Panc1 (cell line): ENCODE measurements at places on chromosomes 2 and 18.

DNA sequence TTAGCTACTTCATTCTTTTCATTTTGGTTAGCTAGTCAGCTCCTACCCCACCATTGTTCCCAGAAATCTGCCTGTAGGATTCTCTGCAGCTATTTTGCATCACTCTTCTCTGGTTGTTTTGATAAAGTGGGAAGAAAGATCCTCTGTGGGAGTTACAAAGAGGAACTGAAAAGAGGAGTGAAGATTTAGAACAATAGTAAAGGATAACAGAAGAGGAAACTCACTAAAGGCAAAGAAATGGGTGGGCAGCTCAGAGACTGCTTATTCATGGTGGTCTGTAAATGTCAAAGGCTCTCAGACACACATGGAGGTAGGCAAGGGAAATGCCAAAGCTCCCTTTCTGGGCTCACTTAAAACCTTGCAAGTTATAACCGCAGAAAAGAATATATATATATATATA, 17.2 kb upstream of the CD207 start:
- peaks cover 4% of the 10 kb centered on the region; the same call in 1 of the 2 replicates for H3K27me3 ChIP-seq
- no peak for DNase-seq
- H3K4me3 ChIP-seq: no peak overlapping the region
- H3K4me1 ChIP-seq: no peaks in the 10 kb centered on the region

DNA sequence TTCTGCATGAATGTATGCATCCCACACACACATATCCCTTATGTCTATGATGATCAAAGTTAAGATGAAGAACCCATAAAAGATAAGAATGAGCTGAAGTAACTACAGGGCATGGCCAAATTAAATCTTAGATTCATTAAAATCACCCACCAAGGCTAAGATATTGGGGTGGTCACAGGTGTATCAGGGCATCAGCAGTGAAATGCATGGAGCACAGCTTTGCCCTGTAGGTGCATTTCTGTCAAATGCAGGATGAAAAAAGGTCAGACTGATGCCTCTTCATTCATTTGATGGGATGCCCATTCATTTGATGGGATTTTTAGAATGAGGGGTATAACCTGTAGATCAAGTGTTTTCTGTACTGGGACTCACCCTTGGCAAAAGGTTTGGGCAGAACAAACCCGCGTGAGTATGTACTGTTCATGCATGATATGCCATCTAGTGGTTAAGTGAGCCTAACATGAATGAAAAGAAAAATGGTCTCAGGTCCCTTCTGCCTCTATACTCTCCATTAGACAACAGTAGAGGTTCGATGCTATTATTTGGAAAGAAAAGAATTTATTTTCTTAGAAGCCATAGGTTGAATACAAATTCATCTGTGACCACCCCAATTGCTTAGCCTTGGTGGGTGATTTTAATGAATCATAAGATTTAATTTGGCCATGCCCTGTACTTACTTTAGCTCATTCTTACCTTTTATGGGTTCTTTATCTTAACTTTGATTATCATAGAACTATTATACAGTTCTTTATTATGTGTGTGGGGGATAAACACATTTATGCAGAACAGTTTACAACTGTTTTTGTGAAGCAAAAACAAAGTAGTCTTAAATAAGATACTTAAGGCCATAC, 43.2 kb upstream of the NOSTRIN start:
- DNase-seq: no peak
- no peaks in the 10 kb centered on the region for H3K36me3 ChIP-seq
- H3K27me3 ChIP-seq: no peaks in the 10 kb centered on the region
- H3K27ac ChIP-seq: no peak overlapping the region

DNA sequence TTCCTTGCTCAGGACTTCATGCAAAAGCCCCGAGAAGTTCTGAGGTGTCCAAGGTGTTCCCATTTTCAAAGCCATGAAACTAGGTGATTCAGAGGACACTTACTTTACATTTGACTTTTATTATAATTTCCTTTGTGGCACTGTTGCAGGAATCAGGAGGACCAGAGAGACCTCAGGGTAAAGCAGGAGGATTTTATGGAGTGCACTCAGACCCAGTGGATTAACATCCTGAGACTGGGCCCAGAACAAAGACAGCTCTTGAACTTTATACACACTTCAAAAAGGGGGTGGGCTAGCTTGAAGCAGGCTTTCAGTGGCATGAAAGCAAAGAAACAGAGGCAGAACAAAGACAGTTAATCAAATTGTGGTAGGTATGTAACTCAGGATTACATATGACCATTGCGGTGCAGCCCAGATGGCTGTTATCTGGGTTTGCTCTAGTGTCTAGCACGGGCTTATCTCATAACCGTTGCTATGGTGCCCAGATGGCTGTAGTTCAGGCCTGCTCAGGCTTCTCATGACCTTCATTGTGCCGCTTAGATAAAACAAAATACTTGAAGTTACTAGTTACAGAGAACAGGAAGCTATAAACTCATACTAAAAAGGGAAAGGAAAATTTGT, 39.4 kb downstream of the TMEM182 start:
- no peak overlapping the region for H3K27ac ChIP-seq
- DNase-seq: no peak
- no peaks in the 10 kb centered on the region for H3K27me3 ChIP-seq
- no peaks in the 10 kb centered on the region for H3K36me3 ChIP-seq
- no peaks in the 10 kb centered on the region for H3K4me1 ChIP-seq
- H3K4me3 ChIP-seq: no peak overlapping the region

GRCh38 chr2:70069049-70069448, 18.2 kb upstream of the PCBP1 start:
- no peak overlapping the region for H3K27ac ChIP-seq
- peaks cover 6% of the 10 kb centered on the region for H3K36me3 ChIP-seq
- H3K4me1 ChIP-seq: 0 out of 2 replicates have a peak, but pooled peaks cover 4% of the 10 kb centered on the region
- no peaks in the 10 kb centered on the region for H3K27me3 ChIP-seq
- no peak overlapping the region for H3K4me3 ChIP-seq

DNA sequence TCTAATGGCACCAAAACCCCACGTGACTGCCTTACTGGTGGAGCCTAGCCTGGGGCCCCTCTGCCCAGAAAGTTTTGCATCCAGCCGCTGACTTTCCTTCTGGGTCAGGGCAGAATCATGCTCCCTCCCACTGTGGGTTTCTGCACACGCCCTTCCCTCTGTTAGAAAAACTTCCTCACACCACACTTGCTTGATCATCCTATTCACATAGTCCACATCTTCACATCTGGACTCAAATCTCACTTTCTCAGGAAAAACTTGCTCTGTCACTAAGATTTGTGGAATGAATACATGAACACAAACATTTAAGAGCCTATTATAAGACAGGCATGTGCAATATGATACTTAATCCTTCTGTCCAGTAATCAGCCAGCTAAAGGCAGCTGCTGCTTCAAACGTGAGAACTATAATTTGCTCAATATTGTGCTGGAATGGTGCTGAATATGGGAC, 274.7 kb downstream of the RND3 start:
- H3K36me3 ChIP-seq: no peaks in the 10 kb centered on the region
- no peak overlapping the region for H3K4me3 ChIP-seq
- no peaks in the 10 kb centered on the region for H3K27me3 ChIP-seq
- no peak overlapping the region for H3K27ac ChIP-seq
- no peaks in the 10 kb centered on the region; the same call in 1 of the 2 replicates for H3K4me1 ChIP-seq

DNA sequence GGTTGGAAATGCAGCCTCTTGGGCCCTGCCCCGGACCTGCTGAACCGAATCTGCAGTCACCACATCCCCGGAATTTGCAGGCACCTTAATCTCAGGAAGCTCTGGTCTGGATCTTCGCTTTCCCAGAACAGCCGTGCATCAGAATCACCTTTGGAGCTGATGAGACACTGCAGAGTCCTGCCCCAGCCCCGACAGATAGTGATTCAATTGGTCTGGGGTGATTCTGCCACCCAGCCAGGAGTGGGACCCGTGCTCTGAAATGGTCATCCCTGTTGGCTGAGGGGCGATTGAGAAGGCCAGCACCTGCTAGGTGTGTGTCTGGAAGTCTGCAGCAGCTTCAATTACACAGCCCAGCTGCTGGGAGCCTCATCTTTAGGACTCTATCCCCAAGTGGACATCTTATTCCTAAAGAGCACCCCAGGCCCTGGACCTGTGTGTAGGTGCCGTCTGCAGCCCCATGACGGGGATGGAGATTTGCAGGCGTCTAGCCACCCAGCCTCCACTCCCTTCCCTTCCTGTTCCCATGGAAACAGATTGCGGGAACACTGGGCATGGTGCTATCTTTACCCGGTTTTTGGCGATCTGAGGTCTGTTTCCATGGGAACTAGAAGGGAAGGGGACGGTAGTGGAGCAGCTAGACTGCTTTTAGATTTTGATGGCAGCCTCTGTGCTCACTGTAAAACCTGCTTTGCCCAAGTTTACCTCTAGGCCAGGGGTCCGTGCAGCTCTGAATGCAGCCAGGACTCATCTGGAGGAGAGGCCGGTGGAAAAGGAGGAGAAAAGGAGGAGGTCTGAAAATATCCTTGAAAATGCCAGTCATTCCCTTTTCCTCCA, 156.1 kb downstream of the LDLRAD4 start:
- H3K4me3 ChIP-seq: no peak overlapping the region
- no peaks in the 10 kb centered on the region for H3K27me3 ChIP-seq
- H3K36me3 ChIP-seq: no peaks in the 10 kb centered on the region
- no peaks in the 10 kb centered on the region for H3K4me1 ChIP-seq
- no peak overlapping the region for H3K27ac ChIP-seq
